ENCODE measurements at places on chromosomes 5 and 9.

DNA sequence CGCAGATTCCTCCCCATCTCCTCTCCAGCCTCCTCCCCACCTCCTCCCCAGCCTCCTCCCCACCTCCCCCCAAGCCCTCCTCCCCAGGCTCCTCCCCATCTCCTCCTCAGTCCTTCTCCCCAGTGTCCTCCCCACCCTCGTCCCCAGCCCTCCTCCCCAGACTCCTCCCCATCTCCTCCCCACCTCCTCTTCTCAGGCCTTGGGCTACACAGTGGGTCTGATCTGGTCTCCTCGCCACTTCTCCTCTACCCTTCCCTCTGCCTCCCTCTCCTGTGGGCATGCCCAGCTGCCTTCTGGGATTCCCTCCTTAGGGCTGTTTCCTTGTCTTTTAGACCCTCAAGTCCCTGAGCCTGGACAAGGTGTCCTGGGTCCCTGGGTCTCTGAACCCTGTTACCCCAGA, 28.3 kb downstream of the CXXC5 start:
- DNase-seq, result no peak

GRCh38 chr9:89311346-89312221, 589 bp downstream of the CKS2 start:
- DNase-seq, result no peak

DNA sequence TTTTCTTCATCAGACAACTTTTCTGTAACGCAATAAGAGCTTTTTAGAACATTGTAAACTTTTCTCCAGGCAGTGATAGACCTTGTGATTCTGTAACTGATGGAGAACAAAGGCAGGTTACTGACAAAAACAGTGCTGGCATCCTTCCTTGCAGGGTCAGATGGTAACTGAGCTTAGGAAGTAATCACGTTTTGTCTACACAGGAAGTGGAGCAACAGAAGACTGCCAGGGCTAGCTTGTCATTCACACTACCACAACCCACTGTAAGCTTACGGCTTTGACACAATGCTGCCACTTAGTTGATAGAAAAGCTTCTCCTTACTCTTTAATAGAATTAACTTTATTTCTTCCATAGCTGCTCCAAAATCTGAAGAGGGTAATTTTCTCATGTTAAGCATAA, 46.8 kb downstream of the FBN2 start:
- DNase-seq, result no peak

DNA sequence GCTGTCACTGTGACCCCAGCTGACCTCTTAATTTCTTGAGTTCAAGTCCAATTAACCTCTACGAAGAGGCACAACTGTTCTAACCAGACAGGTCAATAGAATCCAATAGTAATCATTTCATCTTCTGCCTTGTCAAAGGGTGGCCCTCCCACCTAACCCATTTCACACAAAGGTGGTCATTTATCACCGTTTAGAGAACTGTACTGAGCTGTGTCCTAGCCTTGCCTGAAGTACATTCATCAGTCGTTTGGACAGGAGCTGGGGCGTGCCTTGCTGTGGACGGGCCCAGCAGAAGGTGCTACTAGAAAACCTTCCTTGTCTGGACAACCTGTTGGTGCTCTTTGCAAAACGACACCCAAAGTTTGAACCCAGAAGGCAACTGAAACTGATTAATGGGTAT, 605.4 kb downstream of the ISL1 start:
- no peak for DNase-seq

GRCh38 chr5:109452661-109453060, 42.9 kb upstream of the PJA2 start:
- no peak for DNase-seq

GRCh38 chr9:138022121-138022741, 144.6 kb downstream of the CACNA1B start:
- DNase-seq, result peak; percentile 48

GRCh38 chr5:96922499-96923244, 13.2 kb upstream of the LNPEP start:
- DNase-seq, result no peak

DNA sequence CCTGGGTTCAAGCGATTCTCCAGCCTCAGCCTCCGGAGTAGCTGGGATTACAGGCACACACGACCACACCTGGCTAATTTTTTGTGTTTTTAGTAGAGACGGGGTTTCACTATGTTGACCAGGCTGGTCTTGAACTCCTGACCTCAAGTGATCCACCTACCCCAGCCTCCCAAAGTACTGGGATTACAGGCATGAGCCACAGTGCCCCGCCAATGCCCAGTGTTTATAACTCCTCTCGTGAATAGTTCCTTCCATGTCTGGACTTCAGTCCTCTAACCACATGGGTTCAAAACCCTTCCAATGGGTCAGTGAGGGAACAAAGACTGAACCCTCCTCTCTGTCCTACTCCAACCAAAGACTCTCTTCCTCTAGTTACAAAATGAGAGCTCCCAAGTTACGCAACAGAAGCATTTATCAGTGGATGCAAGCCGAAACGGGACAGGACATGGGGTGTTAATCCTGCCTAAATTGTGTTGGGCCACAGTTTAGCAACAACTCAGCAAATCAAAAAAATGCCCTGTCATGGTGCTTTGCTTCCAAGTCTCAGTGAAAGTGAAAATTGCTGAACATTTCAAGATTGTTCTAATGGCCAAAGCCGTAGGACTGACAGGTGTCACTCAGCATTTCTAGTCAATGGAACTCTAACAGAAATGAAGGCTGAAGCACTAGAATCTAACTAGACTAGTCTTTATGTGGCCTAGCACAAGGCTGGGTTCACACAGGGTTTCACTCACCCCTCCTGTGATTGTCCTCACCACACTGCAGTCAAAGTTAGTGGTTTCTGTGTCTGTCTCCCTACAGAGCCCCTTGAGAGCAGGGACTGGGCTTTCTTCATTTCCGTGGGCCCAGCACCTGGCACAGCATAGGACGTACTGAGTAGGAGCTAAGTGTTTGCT, 3.2 kb upstream of the TMEM245 start:
- no peak for DNase-seq

DNA sequence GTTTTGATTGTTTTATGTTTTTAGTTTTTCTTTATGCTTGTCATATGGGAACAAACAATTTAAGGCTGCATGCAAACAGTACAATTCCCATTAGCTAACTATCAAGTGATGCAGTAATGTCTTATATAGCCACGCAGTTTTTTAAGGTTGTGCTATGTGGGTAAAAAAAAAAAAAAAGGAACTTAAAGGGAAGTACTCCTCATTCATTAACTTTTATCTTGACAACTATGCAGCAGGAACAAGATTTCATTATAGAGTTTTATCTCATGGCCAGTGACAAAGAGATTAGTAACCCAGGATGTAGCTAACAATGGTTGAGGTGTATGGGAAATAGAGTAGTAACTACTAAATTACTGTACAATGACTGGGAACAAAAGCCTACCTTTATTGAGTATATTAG, 1008.2 kb upstream of the CDH9 start:
- no peak for DNase-seq
